ENCODE measurements at places on chromosomes 3 and 15.

- DNase-seq = no peak
Measured at GRCh38 chr3:58291671-58292338, 14.2 kb upstream of the RPP14 start.

DNA sequence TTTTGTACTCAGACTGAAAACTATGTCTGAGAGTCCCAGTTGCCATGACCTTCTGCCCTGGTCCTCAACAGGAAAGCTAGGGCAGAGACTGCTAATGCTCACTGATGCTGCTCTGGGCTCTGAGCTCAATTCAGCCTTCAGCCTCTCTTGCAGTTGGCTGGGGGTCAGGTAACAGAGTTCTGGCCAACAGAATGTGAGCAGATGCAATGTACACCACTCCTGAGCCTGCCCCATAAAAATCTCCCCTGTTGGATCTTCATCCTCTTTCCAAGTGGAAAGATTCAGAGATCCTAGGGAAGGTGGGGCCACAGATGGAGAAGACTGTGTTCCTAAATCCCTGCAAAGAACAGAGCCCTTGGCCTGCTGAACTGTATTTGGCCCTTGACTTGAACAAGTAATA lies 87.8 kb downstream of the PDZRN3 start:
- no peak for DNase-seq

DNA sequence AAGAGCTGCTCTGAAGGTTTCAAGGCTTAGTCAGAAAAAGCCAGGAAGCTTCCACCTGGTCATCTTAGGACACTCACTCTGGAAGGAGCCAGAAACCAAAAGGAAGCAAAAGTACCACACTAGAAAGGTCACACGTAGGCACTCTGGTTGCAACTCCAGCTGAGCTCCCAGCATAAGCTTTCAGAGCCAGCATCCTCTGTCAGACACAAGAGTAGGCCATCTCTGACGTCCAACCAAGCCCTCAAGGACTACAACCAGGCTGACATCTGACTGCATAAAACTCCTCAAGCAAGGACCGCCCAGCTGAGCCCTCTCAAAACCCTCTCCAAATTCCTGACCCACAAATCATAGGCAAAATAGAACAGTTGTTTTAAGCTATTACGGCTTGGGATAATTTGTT lies 12.8 kb downstream of the SH3BP5 start:
- DNase-seq = no peak

- DNase-seq = peak; percentile 14
Measured at GRCh38 chr3:103295974-103296570, 861.3 kb downstream of the ZPLD1 start.

- DNase-seq = peak; percentile 60
Measured at GRCh38 chr3:159620873-159621272, 367.8 kb upstream of the IL12A start.

DNA sequence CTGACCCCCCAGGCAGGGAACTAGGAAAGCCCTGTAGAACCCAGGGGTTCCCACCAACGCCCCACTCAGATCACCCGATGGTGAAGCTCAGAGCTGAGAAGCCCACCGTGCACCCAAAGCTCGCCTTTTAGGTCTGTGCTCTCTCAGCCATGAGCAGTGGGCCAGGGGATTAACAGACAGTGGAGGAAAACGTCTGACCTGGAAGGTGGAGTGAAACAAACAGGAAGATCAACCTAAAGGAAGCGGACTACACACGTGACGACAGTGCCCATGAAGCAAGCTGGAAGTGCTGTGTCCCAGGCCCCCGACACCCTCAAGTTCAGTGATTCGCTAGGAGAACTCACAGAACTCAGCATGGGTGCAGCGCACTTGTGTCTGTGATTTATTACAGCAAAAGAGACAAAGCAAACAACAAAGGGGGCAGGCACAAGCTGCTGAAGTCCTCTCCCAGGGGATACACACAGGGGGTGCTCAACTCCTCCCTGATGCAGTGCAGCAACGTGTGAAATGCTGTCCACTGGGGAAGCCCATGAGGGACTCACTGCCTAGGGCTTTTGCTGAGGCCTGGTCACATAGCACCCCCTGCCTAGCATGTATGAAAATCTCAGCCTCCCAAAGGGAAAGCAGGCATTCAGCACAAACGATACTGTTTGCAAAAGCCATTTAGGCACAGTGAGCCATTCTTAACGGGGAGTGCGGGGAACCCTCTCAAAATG lies 43.5 kb downstream of the CFAP92 start:
- no peak for DNase-seq

- DNase-seq = no peak
Measured at GRCh38 chr3:190070622-190071347, 49.9 kb downstream of the P3H2 start.

DNA sequence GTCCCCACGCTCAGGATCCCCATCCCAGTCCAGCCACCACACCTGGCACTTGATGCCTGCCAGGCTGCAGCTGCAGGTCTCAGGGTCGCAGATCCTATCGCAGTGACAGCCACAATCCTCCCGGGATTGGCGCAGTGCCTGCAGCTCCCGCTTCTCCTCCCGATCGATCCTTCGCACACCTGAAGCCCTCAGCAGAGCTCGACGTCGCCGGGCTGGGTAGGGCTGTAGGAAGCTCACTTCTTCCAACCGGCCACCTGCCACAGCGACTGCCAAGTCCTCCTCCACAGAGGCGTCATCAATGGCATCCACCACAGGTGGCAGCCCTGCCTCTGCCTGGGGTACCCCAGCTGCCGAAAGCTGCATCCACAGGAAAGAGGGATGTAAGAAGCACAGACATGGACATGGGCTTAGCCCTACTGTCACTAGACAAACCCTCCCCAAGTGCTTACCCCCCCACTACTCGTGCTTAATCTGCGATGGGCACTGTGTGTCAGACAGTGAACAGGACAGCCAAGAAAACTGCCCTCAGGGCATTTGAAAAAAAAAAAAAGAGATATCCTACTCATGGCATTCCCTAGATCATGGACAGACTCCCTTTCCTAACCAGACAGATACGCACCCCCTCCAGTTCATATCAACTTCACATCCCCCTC lies 9.2 kb downstream of the CSRNP1 start:
- DNase-seq = no peak

DNA sequence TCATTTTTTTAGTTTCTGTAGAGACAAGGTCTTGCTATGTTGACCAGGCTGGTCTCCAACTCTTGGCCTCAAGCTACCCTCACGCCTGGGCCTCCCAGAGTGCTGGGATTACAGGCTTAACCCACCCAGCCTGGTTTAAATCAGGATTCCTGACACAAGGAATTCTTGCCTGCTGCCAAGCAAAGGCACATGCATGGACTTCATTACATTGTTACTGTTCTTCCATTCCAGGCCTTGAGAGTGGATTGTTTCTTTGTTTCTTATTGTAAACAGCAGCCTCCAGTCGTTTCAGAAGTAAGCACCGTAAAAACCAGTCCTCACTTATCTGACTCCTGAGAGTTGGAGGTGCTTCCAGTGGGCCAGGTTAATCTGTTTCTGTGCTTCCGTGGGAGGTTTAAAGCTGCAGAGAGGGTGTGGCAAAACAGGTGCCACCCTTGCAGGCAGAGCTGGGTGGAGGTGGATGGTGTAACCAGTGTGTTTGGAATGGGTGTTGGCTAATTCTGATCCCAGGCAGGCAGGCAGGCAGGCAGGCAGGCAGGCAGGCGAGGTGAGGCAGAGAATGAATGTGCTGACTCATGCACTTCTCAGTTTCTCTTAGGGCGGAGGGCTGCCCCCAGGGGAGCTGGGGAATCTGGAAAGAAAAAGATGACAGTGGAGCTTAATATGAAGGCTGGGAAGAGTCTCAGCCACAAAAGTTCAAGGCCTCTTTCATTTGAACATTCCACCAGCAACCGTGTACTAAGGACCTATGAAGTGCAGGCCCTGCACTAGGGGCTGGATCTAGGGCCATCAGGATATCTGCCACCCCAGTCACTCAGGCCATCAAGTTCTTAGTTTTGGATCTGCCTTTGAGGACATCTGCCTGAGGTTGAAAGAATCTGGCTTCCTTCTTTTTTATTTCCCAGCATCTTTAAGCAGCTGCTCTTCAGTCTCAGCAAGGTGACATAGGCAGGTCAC lies 37.0 kb upstream of the CDCP1 start:
- peak; percentile 66 for DNase-seq

- DNase-seq = no peak
Measured at GRCh38 chr15:77627067-77627466, 5.6 kb downstream of the LINGO1 start.

DNA sequence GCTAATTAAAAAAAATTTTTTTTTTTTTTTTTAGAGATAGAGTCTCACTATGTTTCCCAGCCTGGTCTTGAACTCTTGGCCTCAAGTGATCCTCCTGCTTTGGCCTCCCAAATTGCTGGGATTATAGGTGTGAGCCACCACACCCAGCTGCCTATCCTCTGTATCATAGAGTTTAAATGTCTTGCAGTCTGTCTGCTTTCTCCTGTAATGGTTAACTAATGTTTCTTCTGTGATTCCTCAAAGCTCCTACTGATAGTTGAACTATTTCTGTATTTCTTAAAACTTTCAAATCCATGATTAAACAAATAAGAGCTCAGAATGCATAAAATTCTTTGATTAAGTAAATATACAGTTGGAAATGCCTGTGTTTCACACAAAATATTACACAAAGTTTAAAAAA lies 115.4 kb upstream of the TPM1 start:
- DNase-seq = no peak

- DNase-seq = no peak
Measured at GRCh38 chr15:73319460-73320245, 49.1 kb downstream of the HCN4 start.

GRCh38 chr3:155553780-155554179 lies 191.1 kb downstream of the PLCH1 start:
- no peak for DNase-seq

GRCh38 chr15:74240002-74240568 lies 4.0 kb downstream of the CCDC33 start:
- DNase-seq = peak; percentile 21
